ENCODE measurements at places on chromosomes 3 and 15. TPM values are rescaled to one million over a fixed set of nuclear protein-coding genes. Genes with fewer than 3 reads are reported as not detected.

Gene NOX5
- 0.16 TPM for polyA plus RNA-seq

Gene CAPN3
- 229 TPM for polyA plus RNA-seq

Gene OR5H1
- polyA plus RNA-seq: not detected

Gene JAGN1
- polyA plus RNA-seq: 49.5 TPM

Measured in large intestine (tissue), 12 donors.